Suprapubic skin (tissue), 4 donors: ENCODE measurements at places on chromosomes 4 and X.
A peak's percentile ranks its signal among the peaks of the same experiment; 100 is the strongest.

GRCh38 chr4:30870513-30870912 is 150.3 kb downstream of the PCDH7 start:
- no peak for DNase-seq

GRCh38 chr4:3742610-3743009 is 23.6 kb upstream of the ADRA2C start:
- DNase-seq, result no peak

GRCh38 chr4:17920681-17921080 is 100.9 kb downstream of the LCORL start:
- DNase-seq, result no peak

- no peak for DNase-seq
Measured at GRCh38 chr4:125461676-125462363, 147.1 kb downstream of the FAT4 start.

GRCh38 chrX:74231625-74232024 is 72.4 kb upstream of the ZCCHC13 start:
- no peak for DNase-seq

DNA sequence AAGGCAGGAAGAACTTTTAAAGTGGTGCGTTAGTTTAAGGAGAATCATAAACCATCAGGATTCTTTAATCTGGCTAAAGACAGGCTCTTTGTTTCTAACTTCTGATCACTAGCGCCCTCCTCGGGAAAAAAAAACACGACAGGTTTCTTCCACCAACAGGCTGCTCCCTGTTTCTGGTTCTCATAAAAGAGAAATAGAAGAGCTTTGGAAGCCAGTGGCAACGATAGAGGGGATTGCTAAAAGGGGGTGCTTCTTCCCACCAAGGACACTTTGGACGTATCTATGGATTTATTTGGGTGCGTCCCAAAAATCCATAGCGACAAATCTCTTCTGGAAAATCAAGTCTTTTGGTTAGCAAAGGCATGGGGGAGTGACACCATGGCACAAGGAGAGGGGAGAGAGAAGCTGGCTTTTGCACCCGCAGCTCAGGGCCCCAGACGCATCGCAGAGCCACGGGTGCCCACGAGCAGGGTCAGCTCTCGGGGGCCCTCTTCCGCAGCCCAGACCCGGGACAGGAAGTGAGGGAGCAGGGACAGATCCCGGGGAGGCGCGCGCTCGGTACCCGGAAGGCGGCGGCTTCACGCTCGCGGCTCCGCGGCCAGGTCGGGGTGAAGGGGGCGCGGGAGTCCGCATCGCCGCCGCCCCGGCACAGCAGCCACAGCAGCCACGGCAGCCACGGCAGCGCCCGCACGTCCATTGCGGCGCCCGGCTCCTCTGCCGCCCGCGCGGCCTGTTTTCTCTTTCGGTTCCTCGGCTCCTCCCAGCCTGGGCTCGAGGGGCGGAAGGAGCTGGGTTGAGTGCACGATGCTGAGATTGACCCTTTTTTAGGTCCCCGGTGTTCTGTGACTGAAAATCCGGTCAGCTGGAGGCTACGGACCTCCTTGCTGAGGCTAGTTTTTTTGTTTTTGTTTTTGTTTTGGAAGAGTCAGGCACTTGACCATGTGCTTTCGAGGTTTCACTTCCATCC is at the start of gene CTSO:
TSS of gene CTSO (minus strand) at position 716 of the 967 bp plus-strand sequence. CDS start at position 697, 19 bp downstream.
- DNase-seq, result peak; percentile 77

DNA sequence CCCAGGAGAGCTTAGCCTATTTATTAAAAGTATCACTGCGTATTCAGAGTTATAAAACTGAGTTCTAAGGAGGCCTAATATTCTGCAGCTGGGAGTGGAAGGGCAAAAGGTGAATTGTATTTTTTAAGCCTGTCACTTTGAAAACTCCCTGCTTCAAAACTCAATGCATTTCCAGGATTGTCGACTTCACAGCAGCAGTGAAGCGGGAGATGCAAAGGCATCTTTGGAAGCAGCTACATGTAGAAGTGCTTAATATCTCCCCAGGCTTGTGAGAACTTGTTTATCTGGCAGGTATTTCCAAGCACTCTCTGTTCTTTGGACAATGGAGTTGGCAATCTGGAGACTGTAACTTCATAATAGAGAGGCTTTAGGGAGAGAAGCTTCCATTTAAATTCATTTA is 717.5 kb upstream of the SLIT2 start:
- DNase-seq, result no peak

DNA sequence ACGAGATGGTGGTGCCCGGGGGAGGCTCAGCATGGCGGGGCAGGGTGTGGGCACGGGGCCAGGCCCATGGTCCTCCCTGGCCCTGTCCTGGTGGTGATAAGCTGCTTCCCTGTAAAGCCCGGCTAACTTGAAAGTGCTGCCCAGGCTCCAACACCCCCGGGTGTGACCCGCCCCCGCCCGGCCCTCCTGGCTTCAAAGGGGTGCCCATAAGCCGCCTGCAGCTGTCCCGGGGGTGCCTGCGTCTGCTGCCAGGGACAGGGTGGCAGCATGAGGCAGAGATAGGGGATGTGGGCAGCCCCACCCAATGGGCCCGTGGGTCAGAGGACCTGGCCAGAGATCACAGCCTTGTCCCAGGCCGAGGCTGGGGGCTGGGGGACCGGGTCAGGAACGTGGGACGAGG is 18.1 kb downstream of the FGFRL1 start:
- no peak for DNase-seq

GRCh38 chrX:78997870-78998558 is 52.8 kb downstream of the P2RY10 start:
- DNase-seq, result no peak

- no peak for DNase-seq
Measured at GRCh38 chrX:6012357-6012756, 216.3 kb downstream of the NLGN4X start.

- no peak for DNase-seq
Measured at GRCh38 chr4:98374643-98375042, 113.5 kb downstream of the RAP1GDS1 start.

DNA sequence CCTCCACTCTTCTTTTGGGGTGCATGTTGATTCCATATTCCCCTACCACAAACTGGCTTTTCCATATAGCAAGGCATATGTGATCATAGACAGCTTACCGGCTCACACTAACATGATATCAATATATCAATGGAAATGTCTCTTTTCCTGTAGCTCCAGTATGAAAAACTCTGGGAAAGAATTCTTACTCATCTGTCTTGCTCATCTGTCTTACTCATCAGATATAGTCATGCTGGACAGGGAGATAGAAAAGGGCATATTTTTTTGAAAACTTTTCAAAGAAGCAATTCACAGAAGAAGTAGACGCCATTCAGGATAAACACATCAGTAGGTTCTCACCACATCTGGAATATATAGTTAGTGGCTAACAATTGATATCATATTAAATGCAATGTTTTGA is 794.7 kb downstream of the RAB28 start:
- no peak for DNase-seq

GRCh38 chrX:106950381-106950780 is 30.2 kb downstream of the CLDN2 start:
- DNase-seq, result no peak

DNA sequence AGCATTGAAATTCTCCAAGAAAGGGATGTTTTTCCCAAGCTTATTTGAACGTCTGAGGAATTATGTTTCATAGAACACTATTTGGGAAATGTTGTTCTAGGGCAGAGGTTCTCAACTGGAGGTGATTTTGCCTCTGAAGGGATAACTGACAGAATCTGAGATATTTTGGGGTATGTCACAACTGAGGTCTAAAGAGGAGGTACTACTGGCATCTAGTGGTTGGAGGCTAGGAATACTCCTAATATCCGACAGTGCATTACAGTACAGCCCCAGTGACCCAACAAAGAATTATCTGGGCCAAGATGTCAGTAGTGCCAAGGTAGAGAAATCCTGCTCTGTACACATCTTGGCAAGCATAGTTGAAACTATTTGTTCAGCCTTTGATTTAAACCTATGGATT is 6.4 kb downstream of the HSPA4L start:
- no peak for DNase-seq

DNA sequence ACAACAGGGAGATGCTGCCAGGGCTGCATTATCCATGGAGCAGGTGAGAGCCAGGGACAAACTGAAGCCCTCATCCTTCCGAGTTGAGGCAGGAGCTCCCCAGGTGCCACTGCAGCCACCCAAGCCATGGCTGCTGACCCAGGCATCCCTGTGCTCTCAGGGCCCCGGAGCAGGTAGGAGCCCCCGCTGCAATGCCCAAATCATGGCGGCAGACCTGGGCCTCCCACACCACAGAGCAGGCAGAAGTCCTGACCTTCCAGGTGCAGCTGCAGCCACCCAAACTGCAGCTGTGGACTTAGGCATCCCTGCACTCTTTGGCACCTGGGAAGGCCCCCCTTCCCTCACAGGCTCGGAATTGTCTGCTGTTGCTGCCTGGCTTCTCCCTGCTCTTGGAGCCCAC is 443.6 kb downstream of the ARAP2 start:
- no peak for DNase-seq

DNA sequence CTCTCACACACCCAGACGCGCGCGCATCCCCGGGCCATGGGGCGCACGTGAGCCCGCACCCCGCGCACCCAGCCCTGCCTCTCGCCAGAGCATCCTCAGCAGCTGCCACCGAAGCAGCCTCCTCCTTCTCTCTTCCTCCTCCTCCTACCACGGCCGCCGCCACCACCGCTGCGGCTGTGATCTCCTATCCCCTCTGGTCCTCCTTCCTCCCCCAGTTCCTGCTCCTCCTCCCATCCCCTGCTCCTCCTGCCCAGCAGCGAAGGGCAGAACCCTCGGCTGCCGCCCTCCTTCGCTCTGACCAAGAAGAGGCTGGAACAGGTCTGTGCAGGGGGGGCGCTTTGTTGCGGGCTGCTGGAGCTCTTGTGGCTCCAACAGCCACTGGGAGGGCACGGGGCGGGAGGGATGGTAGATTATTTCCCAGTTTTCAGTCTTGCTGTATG is 148.7 kb upstream of the CHRDL1 start:
- DNase-seq, result no peak

GRCh38 chrX:68440940-68441339 is 7.6 kb upstream of the OPHN1 start:
- DNase-seq, result peak; percentile 69

DNA sequence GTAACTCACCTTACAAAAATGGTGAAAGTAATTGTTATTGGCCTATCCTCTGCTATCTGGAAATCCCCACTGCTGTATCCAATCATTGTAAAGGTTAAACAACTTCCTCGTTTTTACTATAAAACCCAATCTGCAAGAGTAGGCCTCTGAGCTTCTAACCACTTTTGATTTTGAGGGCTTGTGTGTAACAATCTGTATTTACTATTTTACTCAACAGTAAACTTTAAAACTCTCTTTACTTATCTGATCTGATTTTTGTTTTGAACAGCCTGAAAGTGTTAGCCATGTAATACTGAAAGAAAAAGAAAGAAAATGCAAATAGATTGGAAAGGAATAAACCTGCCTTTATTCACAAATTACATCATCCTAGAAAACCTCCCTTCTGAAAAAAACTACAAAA is 63.1 kb downstream of the SLC10A7 start:
- DNase-seq, result no peak

DNA sequence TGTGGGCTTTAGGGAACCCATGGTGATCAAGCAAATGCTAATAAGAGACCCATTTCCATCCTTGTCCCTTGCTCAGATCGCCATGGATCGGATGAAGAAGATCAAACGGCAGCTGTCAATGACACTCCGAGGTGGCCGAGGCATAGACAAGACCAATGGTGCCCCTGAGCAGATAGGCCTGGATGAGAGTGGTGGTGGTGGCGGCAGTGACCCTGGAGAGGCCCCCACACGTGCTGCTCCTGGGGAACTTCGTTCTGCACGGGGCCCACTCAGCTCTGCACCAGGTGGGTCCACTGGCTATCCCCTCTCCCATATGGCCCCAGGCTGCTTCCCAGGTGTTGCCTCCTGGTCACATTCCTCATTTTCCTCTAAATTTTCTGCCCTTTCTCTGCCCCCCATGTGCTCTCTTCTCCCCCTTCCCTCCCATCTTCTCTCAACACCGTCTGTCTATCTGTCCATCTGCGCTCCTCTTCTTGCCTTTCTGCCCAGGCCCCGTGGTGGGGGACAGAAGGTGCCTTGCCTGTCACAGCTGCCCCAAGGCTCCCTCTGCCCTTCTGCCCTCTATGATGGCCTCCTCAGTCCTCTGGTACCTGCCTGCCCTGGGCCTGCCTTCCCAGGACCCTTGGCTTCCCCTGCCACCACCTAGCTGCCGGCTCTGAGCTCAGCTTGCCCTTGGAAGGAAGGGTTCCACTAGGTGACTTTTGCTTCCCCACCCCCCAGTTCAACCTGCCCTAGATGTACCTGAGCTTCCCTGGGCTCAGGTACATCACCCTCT is 5.2 kb downstream of the CDK16 start:
- DNase-seq, result peak; percentile 52

GRCh38 chr4:12583275-12583674 is 900.9 kb downstream of the RAB28 start:
- DNase-seq, result no peak

DNA sequence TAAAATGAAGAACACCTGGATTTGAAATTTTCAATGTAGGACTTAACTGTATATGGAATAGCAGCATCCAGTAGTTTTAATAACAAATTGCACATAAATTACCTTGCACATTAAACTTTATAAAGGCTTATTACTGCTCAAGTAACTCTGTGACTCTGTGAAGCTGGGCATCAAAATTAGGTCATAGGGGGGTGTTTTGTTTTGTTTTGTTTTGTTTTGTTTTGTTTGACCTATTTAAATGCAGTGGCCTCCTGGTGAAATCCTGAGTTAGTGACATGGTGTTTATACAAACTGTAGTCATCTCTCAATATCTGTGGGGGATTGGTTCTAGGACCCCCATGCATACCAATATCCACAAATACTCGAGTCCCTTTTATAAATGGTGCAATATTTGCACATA is 51.9 kb upstream of the ADAD1 start:
- no peak for DNase-seq

DNA sequence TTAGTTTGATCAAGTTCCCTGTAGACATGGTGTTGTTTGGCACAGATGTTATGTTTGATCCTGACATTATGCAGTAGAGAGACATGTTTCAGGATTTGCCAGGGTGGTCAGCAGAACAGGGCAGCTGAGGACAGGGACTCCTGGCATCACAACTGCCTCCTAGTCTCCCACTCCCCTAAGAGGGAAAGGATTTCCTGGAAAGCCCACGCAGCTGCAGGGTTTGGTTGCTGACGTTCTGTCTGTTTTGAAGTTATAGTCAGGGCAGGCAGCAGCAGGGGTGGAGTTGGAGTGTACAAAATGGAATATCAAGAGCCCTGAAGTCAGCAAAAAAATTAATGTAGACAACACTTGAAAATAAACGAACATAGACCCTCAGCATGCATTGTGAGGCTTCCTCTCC is 125.4 kb downstream of the CPE start:
- no peak for DNase-seq

DNA sequence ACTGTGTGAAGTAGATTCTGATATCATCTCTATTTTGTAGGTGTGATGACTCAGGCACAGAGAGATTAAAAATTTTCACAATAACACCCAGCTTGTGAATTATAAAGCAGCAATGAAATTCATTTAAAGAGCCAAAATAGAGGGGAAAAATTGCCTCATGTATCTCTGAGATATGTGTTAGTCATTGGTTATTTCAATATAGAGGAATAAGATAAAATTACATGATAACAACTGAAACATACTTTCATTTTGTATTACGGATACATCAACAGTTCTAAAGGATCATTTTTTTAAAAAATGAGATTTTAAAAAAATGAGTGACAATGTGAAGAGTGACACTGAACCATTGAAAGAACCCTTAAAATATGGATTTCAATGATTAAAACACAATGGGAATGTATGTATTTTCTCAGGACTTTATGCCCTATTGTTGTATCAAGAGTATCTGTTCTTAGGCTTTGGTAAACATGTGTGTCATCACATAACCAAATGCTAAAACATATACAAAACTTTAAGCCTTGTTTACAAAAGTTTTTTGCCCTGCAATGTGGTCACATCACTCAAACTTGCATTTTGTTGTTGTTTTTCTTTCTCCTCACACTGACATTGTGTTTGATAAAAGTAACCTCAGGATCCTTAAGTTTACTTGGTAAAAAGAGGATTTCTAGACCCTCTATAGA is 221.3 kb downstream of the ANTXR2 start:
- no peak for DNase-seq
